Stimulated activated CD4-positive, alpha-beta T cell treated with anti-CD3 and anti-CD28 coated beads, Interleukin-12 subunit alpha, Interleukin-12 subunit beta, amount 100 ng/mL, for 24 hours (primary cell): ENCODE measurements at places on chromosomes 4 and X.

DNA sequence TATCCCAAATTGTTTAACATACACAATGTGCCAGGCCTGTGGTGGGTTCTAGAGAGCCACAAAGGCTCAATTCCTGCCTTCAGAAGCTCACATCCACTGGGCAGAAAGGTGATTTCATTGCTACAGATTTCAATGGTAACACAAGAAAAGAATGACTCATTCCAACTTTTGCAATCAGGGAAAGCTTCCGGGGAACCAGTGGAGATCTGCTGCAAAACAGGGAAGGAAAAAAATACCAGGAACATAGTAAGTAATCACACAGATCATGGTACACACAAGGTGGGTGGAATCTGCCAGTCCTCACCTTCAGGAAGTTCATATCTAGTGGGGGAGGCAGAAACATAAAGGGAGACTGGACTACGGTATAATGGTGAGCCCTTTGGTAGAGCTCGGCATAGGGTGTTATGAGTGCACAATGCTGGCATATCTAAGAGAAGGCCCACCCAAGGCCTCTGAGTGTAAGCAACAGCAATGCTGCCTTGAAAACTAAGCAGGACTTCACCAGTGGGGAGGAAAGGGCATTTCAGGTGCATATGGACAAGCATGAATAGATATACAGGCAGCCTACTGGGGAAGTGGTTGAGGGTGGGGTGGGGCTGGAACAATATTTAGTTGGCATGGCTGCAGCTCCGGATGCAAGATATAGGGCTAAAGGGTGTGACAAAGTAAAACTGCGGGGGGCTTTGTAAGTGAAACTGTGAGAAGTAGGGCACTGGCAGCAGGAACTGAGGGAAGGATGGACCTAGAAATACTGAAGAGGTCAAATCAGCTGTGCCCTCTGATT lies 24.2 kb downstream of the GPRIN3 start:
- DNase-seq = no peak

- no peak for DNase-seq
These were observed 84.2 kb downstream of the NFKB1 start for GRCh38 chr4:102585329-102585728.

- no peak for DNase-seq
These were observed 403.4 kb upstream of the NR3C2 start for GRCh38 chr4:148845609-148846008.

GRCh38 chr4:3823496-3824341 lies 57.5 kb downstream of the ADRA2C start:
- no peak for DNase-seq

DNA sequence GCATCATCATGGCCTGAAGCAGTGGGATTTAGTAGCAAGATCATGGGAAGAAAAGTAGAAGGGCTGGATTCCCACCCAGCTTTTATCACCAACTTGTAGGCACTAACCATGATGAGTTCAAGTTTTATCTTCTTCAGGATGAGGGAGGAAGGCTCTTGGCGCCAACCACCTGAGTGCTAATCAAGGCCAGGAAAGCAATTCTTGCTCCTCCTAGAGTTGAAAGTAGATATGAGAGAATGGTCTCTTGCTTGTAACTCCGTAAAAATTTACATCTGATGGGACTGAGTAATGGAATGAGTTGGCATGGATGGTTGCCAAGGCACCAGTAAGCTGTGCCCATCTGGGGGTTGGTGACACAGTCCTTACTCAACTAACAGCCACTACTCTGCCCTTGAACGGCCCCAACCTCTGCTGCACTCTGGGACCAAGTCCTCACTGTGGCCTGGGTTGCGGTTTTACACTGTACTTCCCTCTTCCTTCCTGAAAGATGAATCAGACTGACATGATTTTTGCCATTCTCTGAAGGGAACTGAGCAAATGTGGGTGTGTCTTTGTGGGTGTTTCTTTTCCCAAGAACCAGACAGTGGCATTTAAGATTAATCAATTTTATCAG lies 39.4 kb upstream of the NDP start:
- peak; percentile 15 for DNase-seq

DNA sequence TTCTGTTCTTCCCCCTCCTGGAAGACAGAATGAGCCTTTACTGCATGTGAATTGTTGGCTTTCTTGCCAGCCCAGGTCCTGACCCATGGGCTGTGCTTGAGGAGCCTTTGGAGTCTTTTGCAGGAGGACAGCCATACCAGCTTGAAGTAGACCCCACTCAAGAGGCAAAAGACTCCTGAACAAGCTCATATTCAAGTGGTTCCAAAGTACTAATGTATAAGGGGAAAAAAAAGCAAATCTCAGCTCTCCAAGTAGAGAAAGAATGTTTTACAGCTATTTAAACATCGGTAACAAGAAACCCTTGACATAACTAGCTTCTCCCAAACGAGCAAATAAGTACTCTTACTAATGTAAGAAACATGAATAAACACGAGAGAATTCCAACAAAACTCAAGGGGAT lies 174.9 kb upstream of the MXRA5 start:
- no peak for DNase-seq

DNA sequence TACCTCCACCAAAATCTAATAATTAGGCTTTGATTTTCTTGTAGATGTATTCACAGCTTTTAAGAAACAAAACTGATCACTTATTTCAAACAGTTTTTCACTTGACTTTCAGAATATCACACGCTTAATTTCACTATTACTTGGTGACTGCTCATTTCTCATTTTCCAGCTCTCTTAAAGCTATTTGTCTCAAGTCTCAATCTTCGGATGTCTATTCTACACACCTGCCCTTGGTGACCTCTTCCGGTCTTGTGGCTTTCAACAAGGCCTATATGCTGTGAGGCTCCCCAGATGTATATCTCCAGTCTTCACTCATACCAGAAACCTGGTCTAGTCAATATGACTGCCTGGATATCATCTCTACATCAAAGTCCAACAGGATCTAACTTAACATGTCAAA lies 34.9 kb upstream of the ANXA10 start:
- DNase-seq = no peak

GRCh38 chr4:136935871-136936270 lies 596.4 kb downstream of the PCDH18 start:
- no peak for DNase-seq

GRCh38 chr4:126611900-126612299 lies 1020.9 kb upstream of the INTU start:
- DNase-seq = no peak

- no peak for DNase-seq
These were observed 27.0 kb upstream of the FAM47B start for GRCh38 chrX:34915463-34916225.

DNA sequence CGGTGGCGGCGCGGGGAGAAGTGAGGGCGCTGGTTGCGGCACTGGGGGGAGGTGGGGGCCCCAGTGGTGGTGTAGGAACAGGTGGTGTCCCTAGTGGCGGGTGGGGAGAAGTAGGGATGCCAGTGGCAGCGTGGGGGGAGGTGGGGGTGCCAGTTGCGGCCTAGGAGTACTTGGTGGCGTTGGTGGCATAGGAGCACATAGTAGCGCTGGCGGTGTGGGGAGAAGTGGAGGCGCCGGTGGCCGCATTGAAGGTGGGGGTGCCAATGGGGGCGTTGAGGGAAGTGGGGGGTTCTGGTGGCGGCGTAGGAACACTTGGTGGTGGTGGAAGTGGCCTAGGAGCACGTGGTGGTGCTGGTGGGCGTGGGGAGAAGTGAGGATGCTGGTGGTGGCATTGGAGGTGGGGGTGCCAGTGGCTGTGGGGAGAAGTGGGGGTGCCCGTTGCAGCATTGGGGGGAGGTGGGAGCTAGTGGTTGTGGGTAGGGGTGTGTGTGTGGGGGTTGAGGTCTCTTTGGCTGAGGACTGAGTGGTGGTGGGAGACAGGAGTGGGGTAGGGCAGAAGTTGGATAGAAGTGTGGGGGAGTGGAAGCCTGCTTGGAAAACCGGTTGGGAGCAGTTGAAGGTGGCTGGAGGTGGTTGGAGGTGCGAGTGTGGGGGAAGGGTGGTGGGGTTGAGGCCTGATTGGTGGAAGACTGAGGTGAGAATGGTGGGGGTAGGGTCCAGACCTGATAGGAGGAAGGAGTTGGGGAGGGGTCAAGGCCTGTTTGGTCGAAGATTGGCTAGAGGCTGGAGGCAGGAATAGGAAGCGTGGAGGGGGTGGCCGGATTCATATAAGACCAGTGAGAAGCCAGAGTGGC lies 1.1 kb downstream of the GCNA start:
- DNase-seq = no peak

DNA sequence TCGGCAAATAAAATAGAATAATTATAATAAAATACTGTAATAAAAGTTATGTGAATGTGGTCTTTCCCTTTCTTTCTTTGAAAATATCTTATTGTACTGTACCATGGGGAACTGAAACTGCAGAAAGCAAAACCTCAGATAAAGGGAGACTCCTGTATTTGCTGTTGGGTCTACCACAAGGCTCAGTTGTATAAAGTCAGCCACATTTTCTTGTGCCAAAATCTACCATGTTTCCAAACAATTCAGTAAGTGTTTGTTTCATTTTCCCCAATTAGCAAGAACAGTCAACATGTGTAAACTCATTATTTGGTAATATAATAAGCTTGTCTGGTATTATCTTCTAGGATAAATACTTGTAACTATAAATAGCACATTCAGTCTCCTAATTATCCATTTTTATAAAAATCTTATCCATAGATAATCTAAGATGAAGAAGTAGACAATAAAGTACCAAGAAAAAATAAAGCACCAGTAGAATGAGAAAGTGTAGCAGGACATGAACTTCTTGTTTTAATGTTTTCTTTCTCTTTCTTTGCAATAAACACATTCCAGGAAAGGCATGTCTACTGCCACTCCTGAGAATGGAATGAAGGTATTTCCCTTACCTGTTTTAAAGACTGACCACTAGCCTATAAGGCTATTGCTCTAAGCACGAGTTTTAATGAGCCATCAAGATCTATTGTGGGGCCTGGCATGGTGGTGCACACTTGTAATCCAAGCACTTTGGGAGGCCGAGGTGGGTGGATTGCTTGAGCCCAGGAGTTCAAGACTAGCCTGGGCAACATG lies 15.0 kb upstream of the OTUD4 start:
- DNase-seq = no peak

GRCh38 chrX:133415276-133416105 lies at the start of gene GPC4:
Gene GPC4 (minus strand): TSS chrX:133415489. CDS start chrX:133414965, 524 bp downstream.
- no peak for DNase-seq

- DNase-seq = no peak
These were observed 19.1 kb downstream of the FGF2 start for GRCh38 chr4:122845760-122846159.

- no peak for DNase-seq
These were observed 68.6 kb downstream of the RGS12 start for GRCh38 chr4:3361406-3361805.

- no peak for DNase-seq
These were observed 139.6 kb downstream of the DCLK2 start for GRCh38 chr4:150217808-150218207.

- no peak for DNase-seq
These were observed 102.0 kb downstream of the ARSF start for GRCh38 chrX:3143043-3143799.

DNA sequence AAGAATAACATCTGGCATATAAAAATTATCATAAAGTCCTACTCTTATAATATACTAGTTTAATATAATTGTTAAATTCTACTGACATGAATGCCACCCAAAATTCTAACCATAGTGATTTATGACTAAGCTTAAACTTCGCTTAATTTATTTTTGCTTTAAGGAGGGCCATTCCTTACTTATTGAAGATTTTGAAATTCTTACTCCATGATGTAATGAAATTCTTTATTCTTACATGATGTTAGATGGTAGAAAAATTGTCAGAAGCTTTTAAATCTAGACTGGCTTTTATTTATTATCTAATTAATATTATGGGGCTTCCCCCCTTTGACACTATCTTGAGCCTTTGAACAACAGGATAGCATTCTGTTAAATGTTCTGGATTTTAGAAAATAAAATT lies 19.5 kb upstream of the SUPT20HL2 start:
- DNase-seq = no peak

DNA sequence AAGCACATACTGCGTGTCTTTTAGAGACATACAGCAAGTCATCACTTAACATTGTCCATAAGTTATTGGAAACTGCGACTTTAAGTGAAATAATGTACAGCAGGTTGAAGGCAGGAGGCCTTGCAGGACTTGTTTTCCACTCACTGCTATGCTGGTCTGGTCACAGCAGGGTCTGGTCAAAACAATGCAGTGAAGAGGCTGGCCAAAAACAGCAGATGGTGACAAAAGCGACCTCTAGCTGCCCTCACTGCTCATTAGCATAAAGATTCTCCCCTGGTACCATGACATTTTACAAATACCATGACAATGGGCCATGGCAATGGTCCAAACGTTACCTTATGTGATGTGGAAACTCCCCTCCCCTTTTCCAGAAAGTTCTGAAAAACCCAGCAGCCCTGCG lies 1283.6 kb downstream of the FSTL5 start:
- DNase-seq = no peak

GRCh38 chrX:23797371-23798128 lies 14.6 kb downstream of the SAT1 start:
- no peak for DNase-seq

DNA sequence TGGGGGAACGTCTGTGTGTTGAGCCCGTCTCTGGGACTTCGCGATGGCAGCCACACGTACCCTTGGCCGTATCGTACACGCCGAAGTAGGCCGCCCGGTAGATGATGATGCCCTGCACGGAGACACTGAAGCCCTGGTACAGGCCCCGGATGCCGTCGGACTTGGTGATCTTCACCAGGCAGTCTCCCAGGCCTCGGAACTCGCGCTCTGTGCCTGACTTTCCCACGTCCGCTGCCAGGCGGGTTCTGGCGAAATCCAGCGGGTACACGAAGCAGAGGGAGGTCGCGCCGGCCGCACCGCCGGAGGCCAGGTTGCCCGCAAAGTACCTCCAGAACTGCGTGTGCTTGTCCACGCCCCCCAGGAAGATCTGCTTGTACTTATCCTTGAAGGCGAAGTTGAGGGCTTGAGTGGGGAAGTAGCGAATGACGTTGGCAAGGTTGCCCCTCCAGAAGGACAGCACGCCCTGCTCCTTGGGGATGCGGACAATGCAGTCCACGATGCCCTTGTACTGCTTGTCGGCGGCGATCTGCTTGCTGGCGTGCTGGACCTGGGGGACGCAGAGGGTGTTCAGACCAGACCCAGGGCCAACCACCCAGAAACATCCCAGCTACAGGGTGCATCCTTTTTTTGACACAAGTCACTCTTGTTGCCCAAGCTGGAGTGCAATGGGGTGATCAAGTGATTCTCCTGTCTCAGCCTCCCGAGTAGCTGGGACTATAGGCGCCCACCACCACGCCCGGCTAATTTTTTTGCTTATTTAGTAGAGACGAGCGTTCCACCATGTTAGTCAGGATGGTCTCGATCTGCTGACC lies 2.5 kb downstream of the SLC25A6 start:
- no peak for DNase-seq

GRCh38 chr4:123398853-123399626 lies 2.4 kb downstream of the SPRY1 start:
- peak; percentile 36 for DNase-seq
